ENCODE measurements at places on chromosomes 5 and 9.
A peak's percentile ranks its signal among the peaks of the same experiment; 100 is the strongest.

DNA sequence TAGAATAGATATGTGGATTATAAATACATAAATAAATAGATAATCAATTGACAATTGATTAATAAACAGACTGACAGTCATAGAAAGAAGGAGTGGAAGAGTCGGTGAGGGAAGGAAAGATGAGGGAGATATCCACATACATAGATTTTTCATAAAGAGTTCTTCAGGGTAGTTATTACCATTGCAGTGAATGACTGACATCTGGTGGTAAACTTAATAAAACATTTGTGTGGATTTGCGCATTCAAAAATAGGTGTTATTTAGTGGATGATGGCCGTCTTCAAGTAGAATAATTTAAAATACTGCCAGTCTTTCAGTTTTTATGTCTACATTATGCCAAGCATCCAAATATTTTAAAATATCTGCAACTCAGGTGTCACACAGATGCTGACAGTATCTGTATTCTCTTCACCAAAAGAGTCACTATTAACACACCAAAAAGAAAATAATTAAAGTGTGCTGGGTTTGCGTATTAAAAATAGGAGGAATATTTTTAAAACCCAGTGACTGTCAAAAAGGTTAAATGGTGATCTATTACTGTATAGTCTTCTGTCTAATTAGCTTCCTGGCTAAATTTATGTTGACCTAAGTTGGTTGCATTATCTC is 78.8 kb downstream of the GIN1 start:
- DNase-seq, result peak; percentile 16

- DNase-seq, result no peak
Measured at GRCh38 chr9:128317629-128318028, 4.6 kb downstream of the TRUB2 start.

- DNase-seq, result no peak
Measured at GRCh38 chr5:91281401-91281800, 101.7 kb downstream of the ARRDC3 start.

DNA sequence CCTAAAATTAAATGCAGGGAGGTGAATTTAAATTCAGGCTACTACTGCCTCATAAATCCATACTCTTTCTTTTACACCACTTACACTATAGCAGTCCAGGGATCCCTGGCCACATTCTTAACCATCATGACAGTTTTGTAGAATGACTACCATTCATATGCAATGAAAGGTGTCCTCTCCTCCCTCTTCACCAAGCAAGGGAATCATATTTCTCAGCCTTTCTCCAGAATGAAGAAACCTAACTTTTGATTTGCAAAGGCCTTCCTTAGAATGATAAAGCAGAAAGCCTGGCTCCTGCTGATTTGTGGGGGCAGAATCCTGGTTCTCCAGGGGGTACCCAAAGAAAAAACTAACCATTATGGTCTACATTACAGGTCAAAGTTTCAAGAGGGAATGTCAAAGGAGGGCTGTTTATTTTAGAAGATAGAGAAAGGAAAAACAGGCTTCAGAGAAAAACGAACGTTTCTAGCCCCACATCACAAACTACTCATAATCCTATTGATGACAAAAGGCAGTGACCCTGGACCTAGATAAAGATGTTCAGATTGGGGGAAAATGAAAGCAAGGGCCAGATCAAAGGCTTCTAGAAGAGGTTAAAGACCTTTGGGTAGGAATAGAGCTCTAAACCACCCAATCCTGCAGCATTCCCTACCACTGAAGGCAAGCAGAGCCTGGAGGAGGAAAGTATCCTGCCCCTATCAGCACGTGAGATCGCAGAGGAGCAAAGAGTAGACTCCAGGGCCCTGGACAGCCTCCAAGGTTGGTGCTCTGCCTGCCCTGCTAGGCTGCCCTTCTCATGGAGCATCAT is 11.5 kb downstream of the WNT8A start:
- DNase-seq, result no peak

DNA sequence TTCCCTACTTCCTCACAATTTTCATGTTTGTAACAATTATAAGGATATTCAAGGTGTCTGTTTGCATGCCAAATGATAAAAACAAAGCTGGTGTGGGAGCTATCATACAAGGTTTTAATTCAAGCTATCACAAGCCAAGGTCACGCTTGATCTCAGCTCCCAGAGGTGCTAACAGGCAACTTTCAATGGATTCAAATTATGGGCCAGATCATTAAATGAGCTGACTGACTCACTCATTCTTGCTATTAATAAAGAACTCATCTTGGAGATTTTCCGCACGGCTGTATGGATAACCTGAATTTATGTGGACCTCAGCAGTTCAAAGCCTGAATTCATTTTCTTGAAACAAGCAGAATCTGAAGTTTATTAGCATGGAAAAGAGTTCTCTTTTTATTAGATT is 267.3 kb upstream of the CDH6 start:
- no peak for DNase-seq

GRCh38 chr9:26112724-26113123 is 434.5 kb upstream of the TUSC1 start:
- no peak for DNase-seq

Data from GM20000 (cell line).